ENCODE measurements at places on chromosomes 5 and 9.

DNA sequence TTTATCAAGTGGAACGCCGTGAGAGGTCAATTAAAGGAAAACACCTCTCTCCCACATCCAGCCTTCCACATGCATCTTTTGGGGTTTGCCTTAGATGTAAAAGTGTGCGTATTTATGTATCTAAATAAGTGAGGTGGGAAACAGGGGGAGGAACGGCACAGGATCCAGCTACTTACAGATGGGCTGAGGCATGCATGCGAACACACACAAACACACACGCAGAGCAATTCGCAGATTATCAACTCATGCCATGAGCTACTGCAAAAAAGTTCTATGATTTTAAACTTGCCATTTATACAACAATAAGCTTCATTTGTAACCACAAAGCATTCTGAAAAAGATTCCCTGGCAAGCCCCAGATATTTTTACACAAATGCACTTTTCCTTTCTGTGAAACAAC lies 242.1 kb downstream of the BNC2 start:
- no peak for DNase-seq

- no peak for DNase-seq
Measured at GRCh38 chr5:116923344-116923743, 348.7 kb upstream of the SEMA6A start.

DNA sequence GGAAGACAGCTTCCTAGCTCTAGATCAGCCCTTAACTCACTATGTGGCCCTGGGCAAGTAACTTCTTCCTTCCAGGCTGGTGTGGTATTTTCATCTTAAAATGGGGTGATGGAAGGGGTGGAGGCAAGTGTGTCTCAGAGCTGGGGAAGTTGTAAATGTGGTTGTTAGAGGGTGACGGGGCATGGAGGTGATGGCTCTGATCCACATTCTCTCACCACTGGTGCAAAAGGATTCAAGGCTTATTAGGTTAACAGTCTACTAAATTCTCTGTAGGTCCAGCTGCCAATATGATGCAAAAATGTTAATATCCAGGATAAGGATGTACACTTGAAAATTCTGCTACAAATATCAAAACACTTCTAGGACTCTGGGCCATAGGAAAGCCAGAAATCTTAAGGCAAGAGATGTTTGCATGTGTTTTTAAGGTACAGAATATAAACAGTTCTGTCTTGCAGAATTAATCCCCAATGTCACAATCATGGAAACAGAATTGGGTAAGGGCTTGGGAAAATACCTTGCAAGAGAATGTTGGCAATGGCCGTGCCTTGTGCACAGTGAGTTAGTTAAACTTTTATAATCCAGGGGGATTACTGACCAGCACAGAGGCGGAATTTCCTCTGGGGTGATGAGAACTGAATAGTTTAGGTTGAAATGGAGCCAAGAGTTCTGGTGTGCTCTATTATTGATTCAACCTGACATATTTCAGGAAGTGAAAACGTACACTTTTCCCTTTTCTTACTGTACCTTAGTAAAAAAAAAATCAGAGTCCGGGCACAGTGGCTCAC lies 19.8 kb downstream of the TNFSF15 start:
- no peak for DNase-seq

DNA sequence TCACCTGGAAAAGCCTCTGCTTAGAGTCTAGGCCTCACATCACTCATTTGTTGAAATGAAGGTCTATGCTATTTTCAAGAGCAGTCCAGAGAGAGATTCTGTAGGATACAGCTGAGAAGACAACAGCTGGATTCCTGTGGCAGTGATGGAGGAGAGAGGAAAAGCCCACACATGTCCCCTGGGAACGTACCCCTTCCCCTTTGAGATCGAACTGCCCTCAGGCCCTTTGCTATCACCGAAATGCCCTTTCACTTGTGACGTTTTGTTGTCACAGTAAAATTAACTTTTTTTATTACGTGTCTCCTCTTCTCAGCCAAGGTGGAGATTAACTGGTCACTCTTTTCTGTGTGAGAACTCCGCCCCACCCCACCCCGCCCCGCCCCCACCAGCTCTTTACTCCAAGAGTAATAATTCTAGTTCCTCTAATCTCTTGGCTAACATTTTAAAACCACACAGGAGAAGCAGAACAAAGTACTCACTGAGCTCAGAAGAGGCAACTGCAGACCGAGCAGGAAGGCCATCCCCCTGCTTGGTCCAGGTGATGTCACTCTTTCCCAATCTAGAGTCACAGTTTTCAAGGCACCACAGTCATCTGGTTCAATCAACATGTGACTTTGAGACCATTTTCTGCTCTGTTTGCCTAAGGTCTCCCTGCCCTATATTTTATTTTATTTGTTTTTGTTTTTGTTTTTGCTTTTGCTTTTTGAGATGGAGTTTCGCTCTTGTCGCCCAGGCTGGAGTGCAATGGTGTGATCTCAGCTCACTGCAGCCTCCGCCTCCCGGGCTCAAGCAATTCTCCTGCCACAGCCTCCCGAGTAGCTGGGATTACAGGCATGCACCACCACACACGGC lies 105.6 kb downstream of the SUSD1 start:
- DNase-seq: no peak

DNA sequence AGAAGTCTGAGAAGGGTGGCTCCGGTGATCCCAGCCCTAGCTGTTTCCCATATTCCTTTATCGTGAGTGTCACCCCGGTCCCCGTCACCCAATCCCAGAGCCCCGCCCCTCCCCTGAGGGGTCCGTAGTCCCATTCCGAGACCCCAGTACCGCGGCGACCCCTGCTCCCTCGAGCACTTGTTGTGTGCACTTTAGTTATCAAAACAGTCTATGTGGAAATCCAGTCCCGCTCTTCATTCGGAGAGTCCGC lies 223 bp downstream of the LRSAM1 start:
- no peak for DNase-seq

DNA sequence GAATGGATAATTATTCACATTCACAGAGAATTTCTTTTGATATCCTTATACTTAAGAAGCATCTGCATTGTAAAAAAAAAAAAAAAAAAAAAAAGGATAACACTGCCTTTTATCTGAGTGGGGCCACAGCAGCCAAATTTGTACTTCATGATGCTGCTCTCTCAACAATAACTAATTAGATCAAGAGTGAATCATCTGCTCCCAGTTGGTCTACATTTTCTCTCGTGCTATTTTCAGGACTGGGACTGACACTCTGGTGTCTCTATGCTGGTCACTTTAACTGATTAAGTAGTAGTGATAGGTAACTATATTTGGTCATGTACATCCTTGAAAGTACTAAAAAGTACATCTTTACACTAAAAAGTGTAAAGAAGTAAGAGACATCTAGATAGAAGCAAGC lies 90.1 kb downstream of the RFX3 start:
- DNase-seq: no peak

- DNase-seq: no peak
Measured at GRCh38 chr9:121009650-121010049, 40.4 kb downstream of the C5 start.

- DNase-seq: no peak
Measured at GRCh38 chr9:75797085-75797580, 93.3 kb upstream of the PCSK5 start.

DNA sequence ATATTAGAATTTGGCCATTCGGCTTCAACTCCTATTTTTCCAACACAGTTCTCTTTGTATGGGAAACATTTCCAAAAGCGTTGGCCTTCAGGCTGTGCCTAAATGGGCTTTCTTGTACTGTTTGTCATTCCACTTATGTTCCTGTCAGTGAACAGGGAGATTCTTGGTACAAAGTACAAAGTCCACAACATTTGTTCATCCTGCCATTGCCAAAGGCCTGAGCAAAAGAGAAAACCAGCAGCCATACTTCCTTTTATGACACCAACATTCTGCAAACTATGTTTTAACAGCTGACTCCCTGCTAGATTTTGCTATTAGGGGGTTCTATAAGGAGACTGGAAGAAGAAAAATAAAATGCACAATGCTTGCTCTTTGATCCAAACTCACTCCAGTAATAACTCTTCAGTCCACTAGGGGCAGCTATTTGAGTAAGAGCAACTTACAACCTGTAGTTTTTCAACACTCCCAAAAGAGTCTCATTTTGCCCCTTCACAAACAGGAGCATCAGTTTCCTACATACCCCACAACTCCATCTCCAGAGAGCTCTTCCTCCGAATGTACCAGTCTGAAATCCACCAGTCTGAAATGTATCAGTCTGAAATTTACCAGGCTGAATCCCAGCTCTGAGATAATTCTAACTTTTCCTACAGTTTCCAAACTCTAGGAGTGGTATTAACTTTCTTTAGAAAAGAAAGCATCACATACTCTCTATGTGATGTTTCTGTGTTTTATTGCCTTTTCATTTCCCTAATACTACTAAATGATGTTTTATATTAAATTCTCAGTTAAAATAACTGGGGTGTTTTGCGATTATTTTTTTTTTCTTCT lies 693.8 kb downstream of the DNAH5 start:
- no peak for DNase-seq

DNA sequence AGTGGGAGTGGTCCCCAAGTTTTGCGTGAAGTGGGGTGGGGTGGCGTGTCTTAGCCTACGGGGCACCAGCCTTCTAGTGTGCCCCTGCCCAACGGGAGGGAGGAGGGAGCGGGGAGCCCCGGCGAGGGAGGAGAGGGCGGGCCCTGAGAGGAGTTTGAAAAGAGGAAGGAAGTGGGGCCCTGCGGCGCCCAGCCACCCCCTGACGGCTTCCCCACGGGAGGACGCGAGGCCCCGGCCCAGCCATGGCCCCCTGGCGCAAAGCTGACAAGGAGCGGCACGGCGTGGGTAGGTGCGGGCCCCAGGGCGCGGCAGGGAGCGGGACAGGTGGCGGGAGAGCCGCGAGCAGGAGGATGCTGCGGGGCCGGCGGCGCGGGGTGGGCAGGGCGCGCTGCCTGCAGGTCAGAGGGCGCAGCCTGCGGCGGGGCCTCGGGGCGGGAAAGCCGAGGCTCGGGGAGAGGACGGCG lies at the start of gene DOCK2:
TSS of gene DOCK2 (plus strand) at position 191 of the 464 bp plus-strand sequence. CDS start at position 243, 52 bp downstream.
- DNase-seq: peak; percentile 71

DNA sequence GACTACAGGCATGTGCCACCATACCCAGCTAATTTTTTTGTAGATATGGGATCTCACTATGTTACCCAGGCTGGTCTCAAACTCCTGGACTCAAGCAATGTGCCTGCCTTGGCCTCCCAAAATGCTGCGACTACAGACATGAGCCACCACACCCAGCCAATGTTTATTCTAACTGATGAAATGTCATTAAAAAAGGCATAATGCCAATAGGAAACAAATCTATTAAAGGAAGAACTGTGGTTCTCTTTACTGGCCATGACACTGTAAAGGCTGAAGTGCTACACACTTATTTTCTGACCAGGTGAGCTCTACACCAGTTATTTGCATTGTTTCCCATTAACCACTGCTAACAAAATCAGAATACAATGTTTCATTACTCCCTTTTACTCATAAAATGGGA lies 106.0 kb downstream of the STRBP start:
- no peak for DNase-seq

DNA sequence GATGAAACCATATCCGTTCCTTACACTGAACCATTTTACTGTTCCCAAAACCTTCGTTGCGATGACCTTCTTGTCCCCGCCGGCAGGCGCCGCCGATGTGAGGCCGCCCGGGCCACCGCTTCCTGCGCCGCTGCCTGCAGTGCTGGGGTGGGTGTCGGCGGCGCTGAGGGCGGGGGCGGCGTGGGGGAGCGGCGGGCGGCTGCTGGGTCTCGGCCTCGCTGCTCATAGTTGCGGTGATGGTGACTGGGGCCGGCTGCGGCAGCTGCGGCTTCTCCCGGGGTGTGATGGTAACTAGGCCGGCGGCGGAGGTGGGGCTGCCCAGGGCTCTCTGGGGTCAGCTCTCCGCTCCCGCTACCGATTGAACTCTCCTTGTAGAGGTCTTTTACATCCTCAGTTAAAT lies 14.1 kb upstream of the OR2S2 start:
- no peak for DNase-seq

- DNase-seq: no peak
Measured at GRCh38 chr5:137462816-137463520, 36.2 kb downstream of the SPOCK1 start.

DNA sequence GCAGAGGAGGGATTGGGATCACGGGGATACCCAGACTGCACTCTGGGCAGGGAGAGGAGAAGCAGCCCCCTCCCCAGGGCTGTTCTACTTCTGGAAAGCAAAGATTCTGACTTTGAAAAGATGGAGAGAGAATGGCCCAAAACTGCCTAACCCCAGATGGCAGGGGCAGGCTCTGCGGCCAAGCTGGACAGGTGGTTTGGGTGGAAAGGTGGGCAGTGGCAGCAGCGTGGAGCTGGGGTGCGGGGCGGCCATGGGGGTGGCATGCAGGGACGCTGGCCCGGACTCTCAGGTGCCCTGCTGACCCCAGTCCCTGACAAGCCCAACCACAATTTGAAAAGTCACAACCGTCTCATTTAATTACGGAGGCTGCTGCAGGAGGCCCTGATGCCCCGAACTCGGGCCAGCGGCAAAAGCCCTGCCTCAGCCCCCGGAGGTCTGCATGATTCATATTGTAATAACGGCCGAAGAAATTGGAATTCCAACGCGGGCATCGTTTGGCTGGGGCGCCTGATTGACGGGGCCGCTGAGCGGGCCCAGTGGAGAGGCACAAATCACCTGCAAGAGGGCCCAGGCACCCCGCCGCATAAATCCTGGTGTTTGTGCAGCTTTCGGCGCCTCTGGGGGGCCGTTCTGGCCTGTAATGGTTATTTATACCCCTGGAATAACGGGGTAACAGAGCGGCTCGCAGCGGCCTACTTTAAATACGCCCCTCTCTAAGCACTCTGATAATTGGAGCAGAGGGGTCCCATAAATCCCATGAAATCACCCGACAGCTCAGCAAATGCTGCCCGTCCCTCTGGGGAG lies 41.8 kb upstream of the FCN2 start:
- no peak for DNase-seq

DNA sequence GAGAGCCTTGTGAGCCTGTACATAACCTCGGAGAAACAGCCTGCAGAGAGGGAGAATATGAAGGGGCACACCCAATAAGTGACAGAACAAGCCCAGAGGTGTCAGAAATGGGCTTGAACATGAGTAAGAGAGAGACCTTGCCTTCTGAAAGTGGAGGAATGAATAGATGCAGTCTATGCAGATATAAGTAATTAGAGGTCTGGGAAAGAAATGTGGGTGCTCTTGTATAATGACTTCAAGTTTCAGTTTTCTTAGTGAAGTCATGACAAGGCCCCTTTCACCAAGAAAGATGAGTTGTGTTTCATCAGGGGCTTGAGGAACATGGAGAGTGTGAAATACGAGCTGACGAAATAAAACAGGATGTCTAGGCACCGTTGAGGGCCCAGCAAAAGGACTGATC lies 15.1 kb downstream of the GRAMD2B start:
- DNase-seq: no peak

DNA sequence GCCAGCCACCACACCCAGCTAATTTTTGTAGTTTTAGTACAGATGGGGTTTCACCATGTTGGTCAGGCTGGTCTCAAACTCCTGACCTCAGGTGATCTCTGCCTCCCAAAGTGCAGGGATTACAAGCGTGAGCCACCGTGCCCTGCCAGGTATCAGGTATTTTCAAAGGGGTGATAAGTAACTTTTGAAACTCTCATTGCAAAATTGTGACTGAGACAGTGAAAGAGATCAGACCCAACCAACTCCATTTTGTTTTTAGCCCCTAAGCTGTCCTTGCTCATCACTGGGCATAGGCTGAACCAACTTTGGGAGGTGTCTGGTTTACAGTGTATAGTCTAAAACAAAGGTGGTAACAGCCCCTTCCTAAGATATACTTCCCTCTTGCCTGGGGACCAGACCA lies 29.3 kb downstream of the UNC13B start:
- DNase-seq: no peak
